CD4-positive, CD25-positive, alpha-beta regulatory T cell (primary cell): ENCODE measurements at places on chromosomes 13 and 19. TPM values are rescaled to one million over a fixed set of nuclear protein-coding genes. Genes with fewer than 3 reads are reported as not detected.

DNA sequence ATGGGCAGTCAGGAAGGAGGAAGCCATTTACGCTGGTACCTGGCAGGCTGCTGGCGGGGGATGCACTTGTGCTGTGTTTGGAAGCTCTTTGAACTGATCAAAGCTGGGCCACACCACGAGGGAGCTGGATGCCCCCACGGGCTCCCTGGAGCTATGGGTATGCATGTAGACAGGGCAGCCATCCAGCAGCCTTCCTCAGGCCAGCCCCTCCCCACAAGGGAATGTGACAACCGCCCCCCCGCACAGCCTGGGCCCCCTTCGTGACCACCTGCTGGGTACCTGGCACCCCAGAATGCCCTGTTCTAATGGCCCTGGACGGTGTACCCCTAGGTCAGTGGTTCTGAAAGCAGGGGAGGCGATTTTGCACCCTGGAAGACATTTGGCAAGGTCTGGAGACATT is 42.5 kb upstream of the C19orf12 start:
- no peak for DNase-seq
- no peak overlapping the region for H3K4me3 ChIP-seq
- no peaks in the 10 kb centered on the region for H3K27me3 ChIP-seq
- H3K36me3 ChIP-seq: no peaks in the 10 kb centered on the region
- no peaks in the 10 kb centered on the region for H3K4me1 ChIP-seq
- H3K27ac ChIP-seq: no peak overlapping the region

DNA sequence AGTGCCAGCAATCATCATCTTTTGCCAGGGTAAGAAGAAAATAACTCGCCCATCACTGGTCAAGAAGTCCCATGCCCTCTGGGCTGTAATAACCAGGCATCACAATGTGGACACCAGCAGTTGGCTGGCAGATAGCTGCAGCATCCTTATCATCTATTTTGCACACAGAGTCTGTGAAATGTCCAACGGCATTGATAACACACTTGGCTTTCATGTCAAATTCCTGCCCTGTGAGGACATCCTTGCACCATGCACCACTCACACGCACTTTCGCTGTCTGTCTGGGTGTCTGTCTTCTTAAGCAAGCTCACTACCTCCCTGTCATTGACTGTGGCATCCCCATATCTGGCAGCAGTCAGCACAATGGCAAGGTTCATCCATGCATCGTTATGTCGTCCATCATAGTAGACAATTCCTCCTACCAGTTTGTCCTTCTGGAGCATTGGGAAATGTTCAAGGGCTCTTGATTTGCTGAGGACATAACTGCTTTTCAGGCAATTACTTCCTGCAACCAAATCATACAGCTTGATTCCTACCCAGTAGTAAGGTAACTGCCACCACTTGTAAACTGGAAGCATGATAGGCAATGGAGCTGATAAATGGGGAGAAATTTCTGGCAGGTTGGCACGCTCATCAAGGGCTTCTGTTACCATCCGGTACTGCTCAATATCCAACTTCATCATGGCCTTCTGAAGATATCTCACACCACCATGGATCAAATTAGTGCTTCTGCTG is 6.8 kb upstream of the ZSCAN5A start:
- no peak overlapping the region for H3K27ac ChIP-seq
- H3K27me3 ChIP-seq: no peaks in the 10 kb centered on the region
- DNase-seq: no peak
- no peaks in the 10 kb centered on the region for H3K36me3 ChIP-seq
- H3K4me1 ChIP-seq: no peaks in the 10 kb centered on the region

- H3K36me3 ChIP-seq: peaks cover 36% of the 10 kb centered on the region
- no peaks in the 10 kb centered on the region for H3K27me3 ChIP-seq
- DNase-seq: no peak
- H3K27ac ChIP-seq: peak overlapping the region; percentile 99
- H3K4me3 ChIP-seq: peak overlapping the region; percentile 84
Observed at GRCh38 chr19:2240881-2241760, 4.5 kb downstream of the SF3A2 start.

GRCh38 chr19:4023600-4024398 is 16.3 kb downstream of the PIAS4 start:
- no peaks in the 10 kb centered on the region for H3K4me1 ChIP-seq
- H3K27ac ChIP-seq: no peak overlapping the region
- H3K4me3 ChIP-seq: no peak overlapping the region
- peaks cover 16% of the 10 kb centered on the region for H3K36me3 ChIP-seq

GRCh38 chr19:4120559-4121272 is 3.2 kb downstream of the MAP2K2 start:
- peaks cover 19% of the 10 kb centered on the region for H3K36me3 ChIP-seq
- no peaks in the 10 kb centered on the region for H3K27me3 ChIP-seq
- peaks cover 31% of the 10 kb centered on the region for H3K4me1 ChIP-seq
- H3K4me3 ChIP-seq: no peak overlapping the region
- H3K27ac ChIP-seq: no peak overlapping the region

DNA sequence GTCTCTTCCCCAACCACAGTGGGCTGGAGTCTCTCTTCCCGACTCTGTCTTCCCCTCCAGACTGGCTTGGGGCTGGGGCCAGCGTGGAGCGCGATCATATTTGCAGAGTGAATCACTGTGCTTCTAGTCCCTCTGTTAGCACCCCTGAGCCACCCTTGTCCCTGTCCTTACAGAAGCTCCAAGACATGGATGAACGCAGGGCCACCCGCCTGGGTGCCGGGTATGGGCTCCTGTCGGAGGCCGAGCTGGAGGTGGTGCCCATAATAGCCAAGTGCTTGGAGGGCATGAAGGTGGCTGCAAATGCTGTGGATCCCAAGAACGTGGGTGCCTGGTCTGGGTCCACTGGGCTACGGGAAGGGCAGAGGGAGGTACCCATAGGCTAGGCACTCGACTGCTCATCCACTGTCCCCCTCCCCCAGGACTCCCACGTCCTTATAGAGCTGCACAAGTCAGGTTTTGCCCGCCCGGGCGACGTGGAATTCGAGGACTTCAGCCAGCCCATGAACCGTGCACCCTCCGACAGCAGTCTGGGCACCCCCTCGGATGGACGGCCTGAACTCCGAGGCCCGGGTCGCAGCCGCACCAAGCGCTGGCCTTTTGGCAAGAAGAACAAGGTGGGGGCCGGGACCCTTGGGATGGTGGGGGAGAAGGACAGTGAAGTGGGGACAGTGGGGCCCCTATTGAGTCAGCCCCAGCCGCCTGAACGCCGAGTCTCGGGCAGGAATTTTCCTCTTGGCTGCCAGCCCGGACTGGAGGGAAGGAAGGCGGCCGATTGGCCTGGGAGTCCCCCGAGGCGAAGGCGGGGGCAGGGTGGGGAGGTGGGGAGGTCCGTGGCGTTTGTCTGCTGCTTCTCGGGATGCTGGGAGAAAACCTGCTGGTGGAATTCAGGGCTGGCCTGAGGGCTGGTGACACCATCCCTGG is 5.2 kb downstream of the TRIP10 start:
- H3K36me3 ChIP-seq: peaks cover 18% of the 10 kb centered on the region
- no peaks in the 10 kb centered on the region for H3K27me3 ChIP-seq
- no peak overlapping the region for H3K27ac ChIP-seq
- no peak for DNase-seq
- H3K4me1 ChIP-seq: peaks cover 14% of the 10 kb centered on the region

GRCh38 chr13:27954406-27954851 is 14.7 kb downstream of the CDX2 start:
- no peak overlapping the region for H3K27ac ChIP-seq
- no peaks in the 10 kb centered on the region for H3K36me3 ChIP-seq
- peaks cover 31% of the 10 kb centered on the region for H3K27me3 ChIP-seq

- no peaks in the 10 kb centered on the region for H3K27me3 ChIP-seq
- no peak for DNase-seq
- H3K36me3 ChIP-seq: peaks cover 60% of the 10 kb centered on the region
- no peak overlapping the region for H3K4me3 ChIP-seq
Observed at GRCh38 chr19:10998045-10998533, 37.3 kb downstream of the SMARCA4 start.

- H3K36me3 ChIP-seq: no peaks in the 10 kb centered on the region
- H3K4me3 ChIP-seq: no peak overlapping the region
- H3K27ac ChIP-seq: no peak overlapping the region
- H3K4me1 ChIP-seq: no peaks in the 10 kb centered on the region
- DNase-seq: no peak
Observed at GRCh38 chr19:1774989-1775772, 21.9 kb downstream of the ONECUT3 start.

DNA sequence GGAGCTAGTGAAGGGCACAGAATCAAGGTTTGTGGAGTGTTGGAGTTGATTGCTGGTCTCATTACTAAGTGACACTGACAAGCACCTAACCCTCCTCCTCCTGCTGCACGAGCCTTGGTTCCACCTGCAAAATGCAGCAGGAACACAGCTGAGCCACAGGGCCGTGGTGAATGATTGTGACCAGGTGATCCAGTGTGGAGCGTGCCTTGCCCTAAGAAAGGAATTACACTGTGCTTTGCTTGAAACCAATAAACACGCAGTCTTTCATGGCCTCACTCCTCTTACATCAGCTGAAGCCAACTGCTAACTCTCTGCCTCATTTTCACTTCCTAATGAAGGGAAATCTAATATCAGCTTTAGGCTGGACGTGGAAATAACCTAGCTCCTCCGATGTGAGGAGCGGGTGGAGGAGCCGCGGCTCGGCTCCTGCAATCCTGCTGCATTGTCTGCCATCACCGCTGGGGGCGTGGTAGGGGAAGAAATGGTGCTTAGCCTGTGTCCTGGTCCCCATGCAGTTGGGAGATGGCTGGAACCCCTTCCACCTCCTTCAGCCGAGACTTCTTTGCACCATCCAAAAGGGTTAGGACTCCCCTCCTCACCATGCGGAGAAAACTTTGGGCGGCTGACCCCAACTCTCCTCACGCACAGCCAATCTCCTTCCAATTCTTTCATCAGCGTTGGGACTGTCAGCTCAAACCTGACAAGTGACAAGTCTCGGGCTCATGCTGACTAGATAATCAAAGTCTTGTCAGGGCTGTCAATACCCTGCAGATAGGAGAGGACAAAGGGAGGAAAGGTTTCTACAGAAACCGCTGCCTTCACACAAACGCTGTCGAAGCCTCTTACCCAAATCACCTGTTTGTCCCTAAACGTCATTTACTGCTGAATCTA is 427.9 kb downstream of the ZNF536 start:
- no peaks in the 10 kb centered on the region for H3K27me3 ChIP-seq
- no peaks in the 10 kb centered on the region for H3K36me3 ChIP-seq
- H3K27ac ChIP-seq: no peak overlapping the region
- no peaks in the 10 kb centered on the region for H3K4me1 ChIP-seq
- no peak overlapping the region for H3K4me3 ChIP-seq

DNA sequence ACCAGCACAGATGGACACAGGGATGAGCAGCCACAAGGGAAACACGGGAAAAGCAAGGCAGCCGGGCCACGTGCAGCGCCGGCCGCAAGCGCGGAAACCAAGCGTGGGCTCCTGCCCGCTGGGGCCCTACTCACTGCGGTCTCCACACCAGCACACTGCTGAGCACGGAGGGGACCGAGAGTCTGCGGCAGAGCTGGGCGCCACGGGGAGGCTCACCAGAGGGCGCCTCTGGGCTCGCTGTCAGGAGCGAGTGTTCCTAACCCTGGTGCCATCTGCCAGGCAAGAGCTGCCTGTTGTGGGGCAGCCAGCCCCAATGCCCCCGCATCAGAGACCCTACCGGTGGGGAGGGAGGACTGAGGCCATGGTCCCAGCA is 26.5 kb downstream of the MPND start:
- peaks cover 15% of the 10 kb centered on the region for H3K36me3 ChIP-seq
- H3K4me1 ChIP-seq: peaks cover 52% of the 10 kb centered on the region
- H3K27me3 ChIP-seq: no peaks in the 10 kb centered on the region

DNA sequence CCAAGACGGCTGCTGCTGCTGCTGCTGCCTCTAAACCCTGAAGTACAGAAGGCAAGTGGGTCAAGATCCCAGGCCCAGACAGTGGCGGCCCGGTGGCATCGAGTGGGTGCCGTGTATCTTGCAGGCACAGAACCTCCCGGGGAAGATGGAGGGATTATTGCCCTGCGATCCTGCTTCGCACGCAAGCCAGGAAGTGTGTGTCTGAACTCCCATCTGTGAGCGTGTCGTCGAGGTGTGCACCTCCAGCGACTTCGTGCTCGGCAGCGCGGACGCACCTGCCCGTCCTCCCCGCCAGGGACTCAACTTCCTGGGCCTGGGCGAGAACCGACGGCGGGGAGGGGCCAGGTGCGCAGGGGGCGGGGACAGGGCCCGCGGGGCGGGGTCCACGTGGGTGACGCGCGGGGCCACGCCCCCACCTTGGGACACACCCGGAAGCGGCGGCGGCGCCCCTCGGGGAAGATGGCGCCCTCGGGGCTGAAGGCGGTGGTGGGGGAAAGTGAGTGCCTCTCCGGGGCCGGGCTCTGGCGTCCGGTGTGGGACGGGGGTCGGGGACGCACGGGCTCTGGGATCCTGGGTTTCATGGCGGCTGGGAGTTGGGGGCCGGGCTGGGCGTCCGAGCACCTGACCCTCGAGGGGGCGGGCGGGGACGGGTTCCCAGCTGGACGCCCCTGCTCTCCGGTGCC is at the start of gene STXBP2:
TSS of gene STXBP2 (plus strand) at position 420 of the 683 bp plus-strand sequence. CDS start at position 460, 40 bp downstream.
- DNase-seq: peak; percentile 90
- H3K4me1 ChIP-seq: peaks cover 34% of the 10 kb centered on the region
- peak within 1 kb of the TSS; percentile 90 for H3K27ac ChIP-seq
- peaks cover 13% of the 10 kb centered on the region for H3K36me3 ChIP-seq

- DNase-seq: peak; percentile 88
- H3K36me3 ChIP-seq: no peaks in the 10 kb centered on the region
- H3K4me1 ChIP-seq: peaks cover 18% of the 10 kb centered on the region
- H3K27me3 ChIP-seq: no peaks in the 10 kb centered on the region
- peak within 1 kb of the TSS; percentile 50 for H3K4me3 ChIP-seq
- H3K27ac ChIP-seq: no peak within 1 kb of the TSS
Observed at GRCh38 chr19:2702170-2703076, at the start of gene GNG7. Gene GNG7, minus strand, starts transcription at chr19:2702694. Its CDS starts 182,006 bp downstream, at chr19:2520688.

GRCh38 chr13:80586356-80586755 is 245.4 kb upstream of the SPRY2 start:
- no peak overlapping the region for H3K27ac ChIP-seq
- DNase-seq: no peak
- H3K4me3 ChIP-seq: no peak overlapping the region
- H3K36me3 ChIP-seq: no peaks in the 10 kb centered on the region

DNA sequence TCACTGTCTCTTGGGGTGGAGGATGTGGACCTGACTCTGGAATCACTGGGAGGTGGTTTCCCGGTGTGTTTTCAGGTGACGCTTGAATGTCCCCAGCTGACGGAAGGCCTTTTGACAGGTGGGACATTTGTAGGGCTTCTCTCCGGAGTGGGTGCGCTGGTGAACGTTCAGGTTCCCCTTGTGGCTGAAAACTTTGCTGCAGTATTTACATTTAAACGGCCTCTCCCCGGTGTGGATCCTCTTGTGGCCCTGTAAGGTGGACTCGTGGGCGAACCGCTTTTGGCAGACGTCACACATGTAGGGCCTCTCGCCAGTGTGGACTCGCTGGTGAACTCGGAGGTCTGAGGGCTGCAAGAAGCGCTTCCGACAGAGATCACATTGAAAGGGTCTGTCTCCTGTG is 7.8 kb downstream of the ZSCAN5B start:
- no peak for DNase-seq
- no peak overlapping the region for H3K27ac ChIP-seq
- H3K4me3 ChIP-seq: no peak overlapping the region
- no peaks in the 10 kb centered on the region for H3K27me3 ChIP-seq

KLF1 gene
- total RNA-seq: not detected

N4BP2L1 gene
- 48.5 TPM for total RNA-seq

DIRAS1 gene
- not detected for total RNA-seq

PSG7 gene
- total RNA-seq: not detected

RGL3 gene
- total RNA-seq: not detected

PINLYP gene
- total RNA-seq: not detected

SIGLEC5 gene
- not detected for total RNA-seq

CCDC70 gene
- not detected for total RNA-seq

DCUN1D2 gene
- total RNA-seq: 23.0 TPM
